H9 (cell line): ENCODE measurements at places on chromosomes 5 and 9. TPM values are rescaled to one million over a fixed set of nuclear protein-coding genes. Genes with fewer than 3 reads are reported as not detected.

GRCh38 chr5:112210430-112211005, 208.6 kb downstream of the EPB41L4A start:
- H3K36me3 ChIP-seq: peaks cover 1% of the 10 kb centered on the region; the same call in 2 of the 3 replicates
- H3K4me1 ChIP-seq: no peaks in the 10 kb centered on the region
- H3K27me3 ChIP-seq: no peaks in the 10 kb centered on the region
- peak; percentile 35 for DNase-seq
- H3K4me3 ChIP-seq: no peak overlapping the region

DNA sequence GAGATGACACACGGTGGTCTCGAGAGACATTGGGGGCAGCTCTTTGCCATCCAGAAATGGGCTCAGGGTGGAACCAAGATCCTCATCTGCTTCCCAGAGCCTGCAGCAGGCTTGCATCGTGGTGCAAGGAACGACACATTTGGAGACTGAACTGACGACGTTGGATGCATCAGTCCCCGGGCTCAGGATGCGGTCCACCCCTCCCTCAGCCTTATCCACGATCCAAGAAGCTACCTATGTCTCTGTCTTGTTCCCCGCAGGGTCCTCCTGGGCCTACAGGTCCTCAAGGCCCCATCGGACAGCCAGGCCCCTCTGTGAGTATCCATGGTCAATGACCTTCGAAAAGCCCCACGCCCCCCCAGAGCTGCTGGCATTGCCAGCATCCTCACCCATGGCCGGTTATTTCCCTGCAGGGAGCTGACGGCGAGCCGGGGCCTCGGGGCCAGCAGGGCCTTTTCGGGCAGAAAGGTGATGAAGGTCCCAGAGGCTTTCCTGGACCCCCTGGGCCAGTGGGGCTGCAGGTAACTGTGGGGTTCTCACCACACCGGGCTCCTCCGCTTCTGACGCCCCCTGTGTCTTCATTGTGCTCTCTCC, 69.4 kb upstream of the FCN2 start:
- H3K27ac ChIP-seq: no peak overlapping the region
- DNase-seq: no peak
- no peaks in the 10 kb centered on the region for H3K36me3 ChIP-seq
- peaks cover 3% of the 10 kb centered on the region; the same call in 1 of the 2 replicates for H3K4me1 ChIP-seq

DNA sequence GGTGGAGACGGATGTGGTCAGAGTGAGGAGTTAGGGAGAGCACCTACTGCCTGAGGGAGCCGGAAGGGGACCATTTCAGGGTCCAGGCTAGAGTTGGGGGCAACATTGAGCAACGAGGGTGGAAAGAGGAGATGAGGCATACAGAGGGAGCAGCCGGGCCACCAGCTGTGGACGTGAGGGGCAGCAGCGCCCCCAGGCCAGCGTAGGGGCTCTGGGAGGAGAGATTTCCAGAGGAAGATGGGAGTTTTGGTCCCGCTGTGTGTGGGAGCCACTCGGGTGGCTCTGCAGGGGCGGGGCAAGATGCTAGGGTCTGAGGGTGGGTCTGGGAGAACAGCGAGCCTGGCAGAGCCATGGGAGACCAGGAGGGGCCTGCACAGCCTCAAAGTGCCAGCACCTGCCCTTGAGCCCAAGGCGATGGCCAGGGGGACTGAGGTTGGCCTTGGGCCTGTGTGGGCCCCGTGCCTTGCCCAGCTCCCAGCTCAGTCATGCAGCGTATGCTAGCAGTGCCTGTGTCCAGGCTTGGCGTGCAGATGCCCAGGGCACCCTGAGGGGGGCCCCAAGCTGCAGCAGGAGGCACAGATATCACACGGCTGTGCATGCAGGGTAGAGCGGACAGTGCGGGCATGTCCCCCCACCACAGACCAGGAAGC, 80.5 kb upstream of the PPP1R26 start:
- no peaks in the 10 kb centered on the region for H3K27me3 ChIP-seq
- no peak overlapping the region for H3K4me3 ChIP-seq
- no peak overlapping the region for H3K27ac ChIP-seq
- no peak for DNase-seq
- no peaks in the 10 kb centered on the region for H3K4me1 ChIP-seq
- H3K36me3 ChIP-seq: peaks cover 5% of the 10 kb centered on the region

DNA sequence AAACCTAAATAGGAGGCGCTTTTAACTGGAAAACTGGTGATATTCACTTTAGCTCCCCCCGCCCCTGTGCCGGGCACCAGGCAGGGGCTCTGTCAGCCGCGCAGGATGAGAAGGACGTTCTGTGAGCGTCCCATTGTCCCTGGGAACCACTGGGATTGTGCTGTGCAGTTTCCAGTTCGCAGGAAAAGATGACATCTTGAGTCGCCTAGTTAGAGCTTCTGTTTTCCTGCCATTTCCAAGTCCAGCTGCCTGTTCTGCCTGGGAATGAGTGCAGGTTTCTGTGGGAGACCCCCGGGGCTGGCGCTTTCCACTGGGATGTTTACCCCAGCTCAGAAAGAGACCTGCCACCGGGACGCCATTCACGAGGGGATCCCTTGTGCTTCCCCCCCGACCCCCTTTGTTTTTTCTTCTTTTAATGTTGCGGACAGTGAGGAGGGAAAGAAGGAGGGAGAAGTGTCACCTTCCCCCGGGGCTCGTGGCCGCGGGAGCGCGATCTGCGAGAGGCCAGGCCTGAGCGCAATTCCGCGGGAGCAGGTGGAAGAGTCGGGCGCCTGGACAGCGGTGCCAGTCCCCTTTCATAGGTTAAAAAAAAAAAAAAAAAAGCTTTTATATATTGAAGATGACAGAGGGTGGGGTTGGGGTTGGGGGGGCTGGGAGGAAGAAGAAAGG, 121.5 kb downstream of the RMI1 start:
- peaks cover 3% of the 10 kb centered on the region; the same call in 1 of the 2 replicates for H3K27me3 ChIP-seq
- no peak overlapping the region for H3K27ac ChIP-seq
- no peaks in the 10 kb centered on the region for H3K4me1 ChIP-seq
- H3K4me3 ChIP-seq: peak overlapping the region; percentile 54

DNA sequence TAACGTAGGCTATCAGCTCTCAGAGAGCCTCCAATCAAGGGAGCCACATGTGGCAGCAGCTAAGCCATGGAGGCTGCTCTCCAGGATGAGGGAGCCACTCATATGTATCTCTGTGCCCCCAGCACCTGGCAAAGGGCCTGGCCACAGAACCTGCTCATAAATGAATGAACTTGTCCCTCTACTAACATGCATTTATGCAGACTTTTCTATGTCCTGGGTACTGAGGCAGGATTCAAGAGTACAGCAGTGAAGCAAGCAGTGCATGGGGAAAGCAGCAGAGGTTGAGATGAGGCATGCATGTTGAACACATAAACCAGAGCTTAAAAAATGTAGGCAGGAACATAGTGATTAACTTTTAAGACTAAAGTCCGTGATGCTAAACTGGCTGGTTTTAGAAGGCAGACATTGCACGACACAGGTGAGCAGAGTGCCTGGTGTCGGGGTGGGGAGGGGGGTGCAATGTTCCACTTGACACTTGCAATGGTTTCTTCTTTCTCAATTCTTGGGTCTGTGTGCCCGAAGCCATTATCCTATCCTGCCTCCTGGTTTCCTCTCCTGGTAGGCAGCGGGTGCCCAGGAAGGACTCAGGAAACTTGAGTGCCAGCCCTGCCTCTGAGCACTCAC, 142.8 kb upstream of the ALDH1B1 start:
- no peak for DNase-seq
- H3K4me3 ChIP-seq: no peak overlapping the region
- H3K27ac ChIP-seq: no peak overlapping the region
- H3K36me3 ChIP-seq: no peaks in the 10 kb centered on the region

GRCh38 chr5:141618030-141618803, 583 bp downstream of the DIAPH1 start:
- H3K27me3 ChIP-seq: no peaks in the 10 kb centered on the region
- peaks cover 5% of the 10 kb centered on the region; the same call in 1 of the 3 replicates for H3K36me3 ChIP-seq
- H3K27ac ChIP-seq: no peak overlapping the region
- H3K4me1 ChIP-seq: peaks cover 2% of the 10 kb centered on the region
- DNase-seq: peak; percentile 72

- DNase-seq: no peak
- H3K27me3 ChIP-seq: no peaks in the 10 kb centered on the region
- H3K4me1 ChIP-seq: no peaks in the 10 kb centered on the region; the same call in 1 of the 2 replicates
These were observed 445.3 kb downstream of the DMRT2 start for GRCh38 chr9:1495282-1496030.

GRCh38 chr5:168612996-168613395, 33.8 kb upstream of the PANK3 start:
- H3K36me3 ChIP-seq: no peaks in the 10 kb centered on the region
- H3K4me3 ChIP-seq: no peak overlapping the region
- H3K27ac ChIP-seq: no peak overlapping the region
- DNase-seq: no peak

DNA sequence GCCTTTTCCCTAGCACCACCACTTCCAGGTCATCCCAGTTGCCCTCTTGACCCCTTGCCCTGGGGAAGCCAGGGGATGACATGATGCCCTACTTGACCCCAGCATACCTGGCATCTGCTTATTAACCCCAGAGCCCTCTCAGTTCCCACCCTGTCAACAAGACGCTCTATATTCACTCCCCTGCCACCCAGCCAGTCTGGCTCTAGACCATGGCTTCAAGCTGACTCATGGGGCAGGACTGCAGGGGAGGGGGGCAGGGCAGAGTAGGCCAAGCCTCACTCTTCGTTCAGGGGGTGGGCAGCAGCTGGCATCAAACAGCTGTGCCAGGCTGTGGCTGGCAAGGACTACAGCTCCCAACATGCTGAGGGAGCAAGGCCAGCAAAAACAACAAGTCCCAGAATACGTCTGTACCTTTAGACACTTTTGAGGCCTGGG, 5.3 kb downstream of the ATOSB start:
- peaks cover 10% of the 10 kb centered on the region; the same call in 1 of the 2 replicates for H3K36me3 ChIP-seq
- H3K27me3 ChIP-seq: no peaks in the 10 kb centered on the region
- no peak for DNase-seq
- H3K4me3 ChIP-seq: peak overlapping the region; percentile 81
- H3K4me1 ChIP-seq: peaks cover 2% of the 10 kb centered on the region; the same call in 1 of the 2 replicates
- no peak overlapping the region for H3K27ac ChIP-seq

DNA sequence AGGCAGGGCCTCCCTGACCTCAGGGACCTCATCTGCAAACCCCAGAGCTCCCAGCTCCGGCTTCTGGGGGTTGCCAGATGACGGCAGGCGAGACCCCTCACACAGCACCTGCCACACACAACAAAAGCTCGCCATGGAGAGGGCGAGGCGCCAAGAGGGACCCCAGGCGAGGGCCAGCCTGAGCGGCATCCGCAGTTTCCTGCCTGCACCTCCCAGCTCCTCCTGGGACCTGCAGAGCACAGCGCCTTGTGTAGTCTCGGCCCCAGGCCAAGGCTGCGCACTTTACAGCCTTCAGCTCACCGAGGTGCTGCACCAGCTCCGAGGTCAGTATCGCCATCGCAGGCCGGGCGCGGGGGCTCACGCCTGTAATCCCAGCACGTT, 82.4 kb upstream of the ADAMTS2 start:
- H3K4me3 ChIP-seq: no peak overlapping the region
- H3K36me3 ChIP-seq: peaks cover 4% of the 10 kb centered on the region; the same call in 1 of the 3 replicates
- no peak for DNase-seq
- no peaks in the 10 kb centered on the region for H3K27me3 ChIP-seq
- no peak overlapping the region for H3K27ac ChIP-seq

DNA sequence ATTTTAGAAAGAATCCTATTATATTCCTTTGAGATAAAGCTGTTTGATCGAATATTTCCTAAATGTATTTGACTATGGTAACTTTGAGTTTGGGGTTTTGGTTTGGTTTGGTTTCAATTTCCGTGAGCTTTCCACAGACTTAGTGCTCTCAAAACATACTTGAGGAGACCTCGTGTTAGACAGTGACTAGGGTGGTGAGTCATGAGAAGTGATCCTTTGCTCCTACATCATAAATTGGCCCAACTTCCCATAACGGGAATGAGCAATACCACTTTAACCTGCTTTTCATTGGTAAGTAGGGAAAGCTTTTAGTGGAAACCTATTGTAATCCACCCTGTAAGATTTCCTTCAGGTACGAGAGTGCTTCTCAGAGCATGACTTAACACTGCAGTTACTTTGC, 3.8 kb upstream of the RASEF start:
- no peaks in the 10 kb centered on the region for H3K36me3 ChIP-seq
- H3K4me3 ChIP-seq: no peak overlapping the region
- no peak for DNase-seq
- peaks cover 5% of the 10 kb centered on the region; the same call in 1 of the 2 replicates for H3K27me3 ChIP-seq
- no peaks in the 10 kb centered on the region for H3K4me1 ChIP-seq
- no peak overlapping the region for H3K27ac ChIP-seq

DNA sequence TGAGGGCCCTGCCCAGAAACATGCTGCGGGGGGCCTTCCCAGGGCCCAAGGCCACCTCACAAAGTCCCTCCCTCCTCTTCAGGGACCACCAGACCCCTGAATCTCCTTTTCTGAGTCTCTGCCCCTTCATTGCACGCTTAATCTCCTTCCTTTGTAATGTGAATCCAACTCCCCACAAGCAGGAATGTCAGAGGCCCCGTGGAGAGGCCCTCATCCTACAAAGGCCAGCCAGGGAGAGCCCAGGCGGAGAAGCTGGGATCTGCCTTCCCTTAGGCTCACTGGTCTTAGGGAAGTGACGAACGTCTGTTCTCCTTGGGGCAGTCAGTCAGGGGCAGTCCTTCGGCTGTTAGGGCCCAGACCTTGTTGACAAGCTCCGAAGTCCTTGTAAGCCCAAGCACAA, 2.3 kb downstream of the SMIM33 start:
- peaks cover 5% of the 10 kb centered on the region; the same call in 1 of the 2 replicates for H3K4me1 ChIP-seq
- H3K4me3 ChIP-seq: no peak overlapping the region
- H3K27me3 ChIP-seq: no peaks in the 10 kb centered on the region
- DNase-seq: peak; percentile 81
- H3K36me3 ChIP-seq: no peaks in the 10 kb centered on the region

GRCh38 chr9:94600715-94601114, 7.1 kb upstream of the FBP2 start:
- H3K4me1 ChIP-seq: no peaks in the 10 kb centered on the region
- H3K4me3 ChIP-seq: no peak overlapping the region
- no peak overlapping the region for H3K27ac ChIP-seq
- H3K27me3 ChIP-seq: no peaks in the 10 kb centered on the region
- H3K36me3 ChIP-seq: no peaks in the 10 kb centered on the region
- no peak for DNase-seq

The SPATA31C1 gene
- total RNA-seq: 0.15 TPM in 2 replicates

The PCAT7 gene
- total RNA-seq: 4.0 and 4.2 TPM in 2 replicates

The EGR1 gene
- total RNA-seq: 76.6 and 83.3 TPM in 2 replicates

The GZMA gene
- total RNA-seq: not detected in 2 replicates

The ABO gene
- total RNA-seq: 0.31 and 0.37 TPM in 2 replicates

The SLC25A2 gene
- not detected in 2 replicates for total RNA-seq

The SLC12A7 gene
- 30.8 and 30.9 TPM in 2 replicates for total RNA-seq

The PCDHA10 gene
- 10.4 and 10.7 TPM in 2 replicates for total RNA-seq

The SPINK4 gene
- total RNA-seq: not detected in 2 replicates

The C6 gene
- not detected in 2 replicates for total RNA-seq

The AIF1L gene
- total RNA-seq: 122 and 126 TPM in 2 replicates

The FBP1 gene
- 1.9 and 2.2 TPM in 2 replicates for total RNA-seq
